ENCODE measurements at places on chromosomes 7 and 10.

DNA sequence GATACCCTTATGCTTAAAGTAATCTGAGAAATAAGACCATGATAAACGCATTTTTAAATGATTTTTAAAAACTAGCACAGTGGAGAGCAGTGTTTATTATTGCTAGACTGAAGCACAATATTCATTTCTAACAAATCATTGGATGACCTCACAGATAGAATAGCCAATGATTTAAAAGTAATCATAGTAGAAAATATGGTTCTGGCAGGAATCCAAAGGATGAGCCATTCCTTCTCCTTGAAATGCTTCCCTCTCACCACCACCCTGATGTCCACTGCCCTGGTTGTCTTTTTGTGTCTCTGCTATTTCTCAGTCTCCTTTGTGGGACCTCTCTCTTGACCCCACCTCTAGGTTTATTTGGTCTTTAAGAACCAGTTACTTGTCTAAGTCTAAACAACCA is 64.9 kb downstream of the PRKG1 start:
- DNase-seq = no peak

DNA sequence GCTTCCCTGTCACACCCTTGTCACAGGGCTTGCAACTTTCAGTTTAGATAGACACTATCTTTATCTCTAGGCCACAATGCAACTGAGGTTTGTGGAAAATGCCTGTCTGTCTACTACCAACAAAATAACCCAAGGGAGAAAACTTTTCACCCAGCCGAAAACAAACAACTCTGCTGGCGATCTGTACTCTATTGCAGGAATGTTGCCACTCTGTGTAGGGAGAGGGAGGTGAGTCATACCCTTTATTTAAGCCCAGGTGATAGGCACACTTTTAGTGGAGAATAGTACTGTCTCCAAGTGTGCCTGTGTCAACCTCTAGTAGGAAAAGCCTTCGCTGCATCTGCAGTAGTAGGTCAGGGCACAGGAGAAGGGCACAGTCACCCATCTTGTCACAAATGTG is 108.3 kb downstream of the SLC25A40 start:
- no peak for DNase-seq

- no peak for DNase-seq
These were observed 57.4 kb upstream of the SVIL start for GRCh38 chr10:29692121-29692539.

DNA sequence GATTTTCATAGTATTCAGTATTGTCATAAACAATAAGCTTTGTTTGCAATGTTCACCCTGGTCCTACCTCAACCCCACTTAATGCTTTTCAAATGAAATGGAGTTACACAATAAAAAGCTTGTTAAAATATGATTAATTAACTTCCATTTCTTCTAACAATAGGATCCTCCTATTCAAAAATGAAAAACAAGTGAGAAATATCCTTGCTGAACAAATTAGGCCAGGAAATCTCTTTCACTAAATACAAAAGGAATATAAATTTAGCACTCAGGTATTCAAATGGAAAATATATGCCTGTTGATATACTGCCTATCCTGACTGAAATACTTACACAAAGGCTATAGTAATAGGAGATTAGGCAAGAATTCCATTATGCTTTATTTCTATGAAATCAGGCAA is 323.4 kb upstream of the GRM3 start:
- DNase-seq = no peak

DNA sequence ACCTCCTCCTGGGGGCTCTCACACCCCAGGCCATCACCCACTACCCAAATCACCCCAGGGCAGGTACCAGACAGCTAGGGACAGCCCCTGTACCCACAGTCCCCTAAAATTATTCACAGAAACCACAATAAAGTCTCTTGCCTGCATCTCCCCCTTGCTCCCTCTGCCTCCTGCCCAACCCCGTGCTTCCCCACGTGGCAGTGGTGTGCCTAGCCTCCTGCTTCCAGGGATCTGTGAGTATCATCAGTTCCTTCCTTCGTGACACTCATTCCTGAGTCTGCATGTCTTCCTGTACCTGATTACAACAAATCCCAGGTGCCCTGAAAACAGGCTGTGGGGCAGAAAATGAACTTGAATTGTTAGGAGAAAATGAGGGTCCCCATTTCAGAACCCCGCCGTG is 61.5 kb downstream of the PRKAG2 start:
- DNase-seq = no peak

- no peak for DNase-seq
These were observed 2.6 kb upstream of the ZNF853 start for GRCh38 chr7:6612819-6613218.

DNA sequence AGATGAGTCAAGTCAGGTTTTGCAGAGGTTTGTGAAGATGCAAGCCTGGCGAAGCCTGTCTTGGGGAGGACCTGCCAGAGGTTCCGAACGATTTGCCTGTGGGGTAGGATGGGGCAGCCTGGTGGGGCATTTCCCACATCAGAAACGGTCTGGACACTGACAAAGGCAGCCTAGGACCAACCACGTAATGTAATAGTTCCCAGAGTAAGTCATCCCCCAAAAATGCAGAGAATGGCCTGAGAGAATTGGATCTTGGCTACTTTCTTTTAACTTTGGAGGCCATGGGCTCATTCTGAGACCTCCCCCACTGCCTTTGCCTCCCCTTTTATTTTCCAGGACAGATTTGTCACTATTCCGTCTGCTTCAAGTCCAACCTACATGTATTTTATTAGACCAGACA is 168.9 kb upstream of the SH2B2 start:
- no peak for DNase-seq

Measured in esophagus squamous epithelium (tissue), 5 donors.